ENCODE measurements at places on chromosomes 2 and 18.

- no peak for DNase-seq
Observed at GRCh38 chr18:29874519-29875098, 1167.9 kb downstream of the DSC3 start.

DNA sequence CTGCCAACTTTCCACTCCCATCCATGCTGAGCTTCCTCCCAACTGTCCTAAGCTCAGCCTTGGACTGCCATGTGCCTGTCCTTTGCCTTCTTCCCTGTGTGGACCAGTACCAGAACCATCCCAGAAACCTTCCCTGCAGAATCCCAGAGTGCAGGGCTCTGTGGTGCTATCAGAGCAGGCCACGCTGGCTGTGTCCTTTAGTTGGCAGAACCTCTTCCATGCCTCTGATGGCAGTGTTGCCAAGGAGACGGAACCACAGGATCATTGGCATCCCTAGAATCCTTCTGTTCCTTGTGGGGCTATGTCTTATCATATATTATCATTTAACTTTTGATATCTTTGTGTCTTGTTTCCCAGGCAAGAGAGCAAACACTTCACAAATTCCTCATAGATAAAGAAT, 73.0 kb upstream of the NOSTRIN start:
- DNase-seq: no peak

GRCh38 chr2:230234122-230234722, 8.7 kb downstream of the SP140 start:
- DNase-seq: no peak

GRCh38 chr2:85933753-85934594, 45.2 kb upstream of the ST3GAL5 start:
- no peak for DNase-seq

GRCh38 chr2:64837925-64838641, 151.1 kb upstream of the SLC1A4 start:
- DNase-seq: no peak

- DNase-seq: no peak
Observed at GRCh38 chr2:130818809-130819208, 17.9 kb upstream of the ARHGEF4 start.

- DNase-seq: no peak
Observed at GRCh38 chr2:189393440-189394111, 47.7 kb upstream of the WDR75 start.

- no peak for DNase-seq
Observed at GRCh38 chr2:162056796-162057399, 17.1 kb downstream of the DPP4 start.

DNA sequence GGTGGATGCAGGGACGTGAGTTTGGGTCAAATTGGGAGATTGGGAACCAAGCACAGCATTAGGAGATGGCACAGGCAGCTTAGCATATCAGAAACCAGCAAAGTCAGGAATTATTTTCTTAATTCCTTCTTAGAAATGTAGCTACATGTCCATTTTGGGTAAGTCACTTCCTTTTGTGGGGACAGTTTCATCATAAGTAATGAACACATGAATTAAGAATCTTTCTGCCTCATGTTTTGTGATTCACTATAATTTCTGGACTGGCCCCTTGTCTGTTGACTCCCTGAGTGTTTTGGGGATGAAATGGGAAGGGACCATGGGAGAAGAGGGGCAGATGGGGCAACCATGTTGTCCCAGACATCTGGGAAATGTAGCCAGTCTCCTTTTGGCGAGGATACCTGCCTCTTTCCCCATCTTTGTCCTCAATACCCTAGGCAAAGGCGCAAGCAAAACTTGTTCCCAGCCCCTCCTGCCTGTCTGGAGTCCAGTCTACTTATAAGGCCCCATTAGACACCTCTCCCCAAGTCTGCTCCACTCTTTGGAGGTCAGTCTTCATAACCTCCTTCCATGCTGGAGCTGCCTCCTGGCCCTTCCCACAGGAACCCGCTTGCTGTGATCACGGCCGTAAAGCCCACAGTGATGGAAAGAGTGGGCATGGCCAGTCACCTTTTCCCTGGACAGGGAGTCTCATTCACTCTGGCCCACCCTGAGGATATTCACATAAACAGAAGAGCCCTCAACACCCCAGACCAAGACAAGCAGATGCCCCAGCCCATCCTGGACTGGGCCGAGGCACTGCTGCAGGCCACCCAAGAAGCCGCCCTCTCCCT, 25.7 kb downstream of the MTHFD2 start:
- DNase-seq: no peak

DNA sequence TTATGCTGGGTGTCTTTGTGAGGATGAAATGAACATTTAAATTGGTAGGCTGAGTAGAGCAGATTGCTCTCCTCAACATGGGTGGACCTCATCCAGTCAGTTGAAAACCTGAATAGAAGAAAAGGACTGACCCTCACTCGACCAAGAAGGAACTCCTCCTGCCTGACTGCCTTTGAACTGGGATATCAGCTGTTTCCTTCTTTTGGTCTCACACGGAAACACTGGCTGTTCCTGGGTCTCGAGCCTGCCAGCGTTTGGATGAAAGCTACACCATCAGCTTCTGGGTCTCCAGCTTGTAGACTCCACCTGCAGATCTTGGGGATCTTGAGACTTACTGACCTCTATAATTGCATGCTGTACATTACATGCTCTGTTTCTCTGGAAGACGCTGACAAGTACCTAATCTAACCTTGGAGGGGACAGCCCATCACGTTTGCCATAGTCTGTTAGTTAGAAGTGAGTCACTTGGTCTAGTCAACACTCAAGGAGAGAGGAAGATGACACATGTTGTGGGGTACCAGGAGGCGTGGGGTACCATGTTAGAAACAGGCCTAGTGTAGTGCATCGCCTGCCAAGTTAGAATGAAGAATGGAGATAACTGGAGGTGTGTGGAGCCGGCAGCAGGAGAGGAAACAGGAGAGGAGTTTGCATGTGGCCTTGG, 267.0 kb downstream of the MREG start:
- no peak for DNase-seq

All from CD4-positive, alpha-beta T cell treated with Interleukin-2 at 100 ng/mL for 4 hours (primary cell).